ENCODE measurements at places on chromosomes 7 and 10.

- no peak for DNase-seq
Observed at GRCh38 chr7:121330053-121330833, 1.4 kb downstream of the WNT16 start.

- no peak for DNase-seq
Observed at GRCh38 chr10:132113206-132113605, 47.5 kb downstream of the JAKMIP3 start.

- DNase-seq: no peak
Observed at GRCh38 chr7:153832160-153832559, 220.0 kb upstream of the DPP6 start.

GRCh38 chr7:141402277-141402996 lies 148.8 kb upstream of the AGK start:
- no peak for DNase-seq

DNA sequence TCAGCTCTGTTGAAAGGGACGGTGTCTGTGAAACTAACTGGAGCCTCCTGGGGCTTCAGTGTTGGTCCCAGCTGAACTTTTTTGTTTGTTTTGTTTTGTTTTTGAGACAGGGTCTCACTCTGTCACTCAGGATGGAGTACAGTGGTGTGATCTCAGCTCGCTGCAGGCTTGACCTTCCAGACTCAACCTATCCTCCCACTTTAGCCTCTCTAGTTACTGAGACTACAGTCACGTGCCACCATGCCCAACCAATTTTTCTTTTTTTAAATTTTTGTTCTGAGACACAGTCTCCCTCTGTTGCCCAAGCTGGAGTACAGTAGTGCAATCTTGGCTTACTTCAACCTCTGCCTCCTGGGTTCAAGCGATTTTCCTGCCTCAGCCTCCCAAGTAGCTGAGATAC lies 13.4 kb upstream of the DNAJB6 start:
- no peak for DNase-seq

- DNase-seq: no peak
Observed at GRCh38 chr7:116461500-116461899, 38.0 kb upstream of the CAV2 start.

DNA sequence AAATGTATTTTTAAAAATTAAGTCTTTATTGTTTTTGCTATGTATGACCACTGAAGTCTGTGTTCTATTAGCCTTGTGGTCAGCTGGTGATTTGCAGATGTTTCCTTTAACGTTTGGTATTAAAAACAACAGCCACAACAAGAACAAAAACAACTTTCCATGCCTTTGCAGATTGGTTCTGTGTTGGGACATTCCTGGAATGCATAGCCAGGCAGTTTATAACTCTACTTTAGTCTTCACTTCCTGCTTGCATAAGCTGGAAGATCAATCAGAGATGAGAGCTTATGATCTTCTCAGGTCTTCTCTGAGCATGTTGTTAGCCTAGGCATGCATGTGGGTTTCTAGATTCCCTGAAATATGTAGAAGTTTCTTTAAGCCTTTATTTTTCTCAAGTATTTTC lies 58.9 kb upstream of the SEMA3C start:
- no peak for DNase-seq

DNA sequence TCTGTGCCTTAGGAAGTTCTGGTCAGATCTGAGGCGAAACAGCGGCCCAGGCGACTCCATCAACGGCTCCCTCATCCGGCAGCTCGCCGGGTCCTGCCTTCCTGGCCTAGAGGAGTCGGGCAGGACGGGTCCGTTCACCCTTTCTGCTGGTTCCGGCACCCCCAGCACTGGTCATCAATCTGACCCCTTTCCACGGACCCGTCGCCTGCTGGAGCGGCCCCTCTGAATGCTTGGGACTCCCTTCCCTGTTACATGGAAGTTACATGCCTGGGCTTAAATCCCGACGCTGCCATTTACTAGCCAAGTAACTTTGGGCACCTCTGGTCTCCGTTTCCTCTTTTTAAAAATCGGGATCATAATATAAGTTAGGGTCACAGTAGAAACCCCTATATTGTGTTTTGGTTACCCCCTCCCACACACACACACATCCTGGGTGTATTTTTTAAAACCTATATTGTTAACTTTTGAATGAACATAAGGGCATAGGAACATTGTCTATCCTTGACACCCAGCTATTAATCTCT lies 607 bp upstream of the GGCT start:
- DNase-seq: no peak

- no peak for DNase-seq
Observed at GRCh38 chr7:132941428-132941827, 140.5 kb downstream of the CHCHD3 start.

DNA sequence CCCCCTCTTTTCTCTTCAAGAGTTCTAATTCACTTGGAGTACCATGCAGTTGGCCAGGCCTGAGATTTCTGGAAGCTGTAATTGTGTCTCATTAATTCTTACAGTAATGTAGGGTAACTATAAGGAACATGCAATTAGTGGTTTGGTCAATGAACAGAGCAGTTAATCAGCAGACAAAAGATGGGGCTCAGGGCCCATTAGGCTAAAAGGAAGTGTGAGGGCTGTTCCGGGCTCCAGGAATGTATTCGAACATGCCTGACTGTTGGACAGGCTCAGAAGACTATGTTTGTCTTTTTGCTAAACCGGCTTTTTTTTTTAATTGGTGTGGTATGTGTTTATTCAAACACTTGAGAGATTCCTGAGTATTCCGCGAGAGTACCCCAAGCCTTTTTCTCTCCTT lies 42.5 kb upstream of the FZD8 start:
- no peak for DNase-seq

DNA sequence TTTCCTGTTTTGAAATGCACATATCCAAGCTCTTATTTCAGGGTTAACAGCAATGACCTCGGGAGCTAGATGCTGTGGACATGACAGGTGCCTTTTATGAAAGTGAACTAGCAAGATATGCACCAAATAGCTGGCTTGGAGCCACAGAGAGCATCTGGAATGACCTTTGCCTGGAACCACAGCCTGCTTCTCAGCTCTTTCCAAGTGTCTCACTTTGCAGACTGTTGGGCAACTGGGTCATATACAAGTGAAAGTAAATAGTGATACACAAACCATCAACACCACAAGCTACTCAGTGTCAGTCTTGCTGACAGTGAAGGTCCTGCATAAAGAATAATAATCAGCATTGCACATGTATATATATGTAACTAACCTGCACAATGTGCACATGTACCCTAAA lies 183.5 kb downstream of the RNF133 start:
- DNase-seq: no peak

DNA sequence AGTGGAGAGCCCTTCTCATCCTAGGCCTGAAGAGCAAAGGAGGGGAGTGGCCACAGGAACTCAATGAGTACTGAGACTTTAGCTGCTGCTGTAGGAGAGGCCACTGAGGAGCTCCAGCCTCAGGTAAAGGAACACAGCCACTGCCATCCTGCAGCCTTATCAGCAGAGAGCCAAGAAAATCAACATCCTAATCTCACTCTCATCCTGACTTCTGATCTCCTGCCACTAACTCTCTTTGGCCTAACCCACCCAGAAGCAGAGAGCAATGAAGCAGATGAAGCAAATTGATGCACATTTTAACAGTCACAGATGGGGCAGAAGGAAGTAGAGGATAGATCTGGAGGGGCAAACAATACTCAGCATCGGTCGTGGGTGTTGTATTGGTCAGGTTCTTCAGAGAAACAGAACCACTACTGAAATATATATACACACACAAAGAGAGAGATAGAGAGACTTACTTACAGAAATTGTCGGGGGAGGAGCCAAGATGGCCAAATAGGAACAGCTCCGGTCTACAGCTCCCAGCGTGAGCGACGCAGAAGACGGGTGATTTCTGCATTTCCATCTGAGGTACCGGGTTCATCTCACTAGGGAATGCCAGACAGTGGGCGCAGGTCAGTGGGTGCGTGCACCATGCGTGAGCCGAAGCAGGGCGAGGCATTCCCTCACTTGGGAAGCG lies 297.6 kb downstream of the MTERF1 start:
- no peak for DNase-seq

DNA sequence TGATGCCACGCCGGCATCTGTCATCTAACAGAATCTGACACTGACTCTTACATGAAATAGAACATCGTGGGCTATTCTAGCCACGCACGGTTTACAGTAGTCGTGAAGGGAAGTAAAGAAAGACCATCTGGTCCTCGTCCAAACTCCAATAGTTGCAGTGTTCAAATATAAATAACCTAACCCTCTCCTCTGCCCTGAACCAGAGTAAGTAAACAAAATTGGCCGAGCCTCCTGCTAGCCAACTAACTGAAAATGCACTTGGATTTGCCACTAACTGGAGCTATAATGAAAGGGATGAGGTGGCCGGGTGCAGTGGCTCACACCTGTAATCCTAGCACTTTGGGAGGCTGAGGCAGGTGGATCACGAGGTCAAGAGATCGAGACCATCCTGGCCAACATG lies 29.5 kb upstream of the ZC3HAV1L start:
- DNase-seq: no peak

DNA sequence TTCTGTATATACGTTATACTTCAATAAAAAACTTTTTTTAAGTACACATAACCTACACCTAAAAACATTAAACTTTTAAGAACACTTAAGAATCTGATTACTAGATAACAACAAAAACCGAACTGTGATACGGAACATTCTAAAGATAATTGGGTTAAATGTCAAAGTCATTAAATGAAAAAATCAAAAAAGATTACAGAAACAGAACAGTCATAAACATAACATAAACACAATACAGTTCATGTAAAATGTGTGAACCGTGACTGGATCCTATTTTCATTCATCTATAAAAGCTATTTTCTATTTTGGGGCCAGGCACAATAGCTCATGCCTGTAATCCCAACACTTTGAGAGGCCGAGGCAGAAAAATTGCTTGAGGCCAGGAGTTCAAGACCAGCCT lies 38.6 kb downstream of the ATE1 start:
- DNase-seq: no peak

DNA sequence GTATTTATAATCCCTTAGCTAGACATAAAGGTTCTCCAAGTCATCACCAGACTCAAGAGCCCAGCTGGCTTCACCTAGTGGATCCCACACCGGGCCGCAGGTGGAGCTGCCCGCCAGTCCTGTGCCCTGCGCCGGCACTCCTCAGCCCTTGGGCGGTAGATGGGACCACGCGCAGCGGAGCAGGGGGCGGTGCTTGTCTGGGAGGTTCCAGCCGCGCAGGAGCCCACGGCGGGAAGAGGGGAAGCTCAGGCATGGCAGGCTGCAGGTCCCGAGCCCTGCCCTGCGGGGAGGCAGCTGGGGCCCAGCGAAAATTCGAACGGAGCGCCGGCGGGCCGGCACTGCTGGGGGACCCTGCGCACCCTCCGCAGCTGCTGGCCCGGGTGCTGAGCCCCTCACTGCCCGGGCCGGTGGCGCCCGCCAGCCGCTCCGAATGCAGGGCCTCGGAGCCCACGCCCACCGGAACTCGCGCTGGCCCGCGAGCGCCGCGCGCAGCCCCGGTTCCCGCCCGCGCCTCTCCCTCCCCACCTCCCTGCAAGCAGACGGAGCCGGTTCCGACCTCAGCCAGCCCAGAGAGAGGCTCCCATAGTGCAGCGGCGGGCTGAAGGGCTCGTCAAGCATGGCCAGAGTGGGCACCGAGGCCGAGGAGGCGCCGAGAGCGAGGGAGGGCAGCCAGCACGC lies 675.6 kb downstream of the REEP3 start:
- no peak for DNase-seq

- DNase-seq: no peak
Observed at GRCh38 chr10:63214571-63214970, 81.4 kb downstream of the NRBF2 start.

DNA sequence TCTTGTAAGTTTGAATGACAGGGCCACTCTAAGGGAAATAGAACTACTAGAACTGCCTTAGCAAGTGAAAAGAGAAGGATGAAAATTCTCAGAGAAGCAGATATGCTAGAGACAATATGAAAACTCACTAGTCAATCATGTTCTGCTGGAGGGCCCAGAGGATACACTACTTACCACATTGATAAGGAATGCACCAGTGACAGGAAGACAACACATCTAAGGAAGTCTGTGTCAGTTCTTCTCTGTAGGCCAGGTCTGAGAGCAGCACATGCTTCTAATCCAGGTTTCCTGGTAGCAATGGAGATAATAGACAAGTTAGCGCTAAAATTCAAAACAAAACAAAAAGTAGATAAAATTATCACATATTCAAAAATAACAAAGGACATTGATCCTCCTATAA lies 235.2 kb upstream of the AKR1E2 start:
- no peak for DNase-seq

- no peak for DNase-seq
Observed at GRCh38 chr10:106609470-106610266, 554.8 kb downstream of the SORCS1 start.

DNA sequence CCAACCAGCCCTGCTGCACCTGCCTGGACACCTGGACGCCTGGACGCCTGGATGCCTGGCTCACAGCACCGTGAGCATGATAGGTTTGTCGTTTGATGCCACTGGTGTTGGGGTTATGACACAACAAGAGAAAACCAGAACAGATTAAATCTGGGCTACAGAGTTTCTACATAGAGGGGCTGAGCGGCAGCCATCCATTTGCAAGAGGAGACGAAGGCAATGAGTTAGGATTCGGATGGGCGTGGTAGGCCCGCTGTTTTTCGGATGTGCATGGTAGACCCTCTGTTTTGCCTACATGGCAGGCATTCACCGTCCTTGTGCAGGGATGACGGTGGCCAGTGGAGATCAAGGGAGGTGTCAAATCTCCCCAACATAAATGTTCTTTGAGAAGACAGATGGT lies 121.5 kb upstream of the RNF32 start:
- DNase-seq: no peak

GRCh38 chr10:131180740-131181415 lies 130.6 kb downstream of the TCERG1L start:
- DNase-seq: no peak

GRCh38 chr10:72772031-72772430 lies 80.1 kb downstream of the MCU start:
- DNase-seq: no peak

- DNase-seq: no peak
Observed at GRCh38 chr10:672203-672602, 17.3 kb downstream of the DIP2C start.
